Activated T-cell treated with anti-CD3 and anti-CD28 coated beads for 48 hours (primary cell): ENCODE measurements at places on chromosomes 11 and 22.

DNA sequence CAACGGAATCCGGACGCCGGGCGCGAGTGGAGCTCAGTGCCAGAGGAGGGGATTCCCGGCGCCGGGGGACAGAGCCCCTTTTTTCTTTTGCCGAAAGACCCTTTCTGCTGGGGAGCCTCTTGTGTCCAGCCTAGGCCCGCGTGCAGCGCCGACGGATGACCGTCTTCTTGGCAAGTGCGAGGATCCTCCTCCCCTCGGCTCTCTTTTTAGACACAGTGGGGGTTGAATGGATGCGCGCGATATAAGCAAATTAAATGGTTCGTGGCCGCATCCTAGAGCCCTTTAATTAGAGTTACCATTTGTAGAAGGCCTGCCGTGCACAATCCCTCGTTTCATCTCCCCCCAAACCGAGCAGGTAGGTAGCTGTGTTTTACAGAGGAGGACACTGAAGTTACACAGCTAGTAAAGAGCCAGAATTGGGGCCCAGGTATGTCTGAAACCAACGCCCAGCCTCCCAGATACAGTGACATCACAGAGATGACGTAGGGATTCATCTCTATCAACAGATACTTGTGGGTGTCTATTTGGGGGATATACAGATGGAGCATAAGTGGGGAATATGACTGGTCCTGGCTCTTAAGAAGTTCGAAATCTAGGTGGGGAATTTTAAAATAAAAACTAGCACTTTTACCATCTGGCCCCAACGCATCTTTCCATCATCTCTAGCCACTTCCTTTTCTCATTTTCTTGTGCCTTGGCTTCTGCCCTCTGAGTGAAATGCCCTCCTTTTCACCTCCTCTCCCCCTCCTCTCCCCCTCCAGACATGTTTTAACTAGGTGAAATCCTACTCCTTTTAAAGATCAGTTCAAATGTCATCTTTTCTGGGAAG is 875 bp downstream of the TCP11L1 start:
- DNase-seq = peak; percentile 31

DNA sequence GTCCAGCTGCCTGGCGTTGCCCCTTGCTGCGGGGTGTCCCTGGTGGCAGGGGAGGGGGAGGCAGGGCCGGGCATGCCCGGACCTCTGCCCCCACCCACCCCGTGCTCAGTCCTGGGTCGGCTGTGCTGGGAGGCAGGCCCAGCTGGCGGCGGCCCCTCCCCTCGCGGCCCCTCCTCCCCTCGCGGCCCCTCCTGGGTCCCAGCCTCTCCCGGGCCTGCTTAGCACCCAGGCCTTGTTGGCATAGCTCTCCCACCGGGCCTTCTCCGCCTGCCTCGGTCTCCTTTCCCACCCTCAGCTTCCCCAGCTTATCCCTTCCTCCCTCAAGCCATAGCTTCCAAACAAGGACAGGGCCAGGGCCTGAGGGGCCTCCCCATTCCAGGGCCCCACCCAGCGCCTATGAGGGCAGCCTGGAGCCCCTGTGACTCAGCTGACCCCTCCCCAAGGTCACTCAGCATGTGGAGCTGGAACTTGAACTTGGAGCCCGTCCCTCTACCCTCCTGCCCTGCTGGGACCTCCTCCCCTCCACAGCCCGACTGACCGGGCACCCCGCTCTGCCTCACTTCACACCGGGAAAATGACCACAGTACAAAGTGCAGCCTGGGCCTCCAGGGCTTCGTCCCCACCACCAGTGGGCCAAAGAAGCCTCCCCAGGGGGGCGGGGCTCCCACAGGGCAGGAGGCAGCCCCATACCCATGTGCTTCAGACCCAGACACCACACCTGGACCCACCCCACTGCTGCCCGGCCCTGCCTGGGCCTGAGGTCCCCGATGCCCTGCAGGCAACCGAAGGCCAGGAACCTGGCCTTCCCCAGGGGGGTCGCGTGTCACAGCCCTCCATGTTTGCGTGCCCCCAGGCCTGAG is 1.2 kb downstream of the EPS8L2 start:
- no peak for DNase-seq

DNA sequence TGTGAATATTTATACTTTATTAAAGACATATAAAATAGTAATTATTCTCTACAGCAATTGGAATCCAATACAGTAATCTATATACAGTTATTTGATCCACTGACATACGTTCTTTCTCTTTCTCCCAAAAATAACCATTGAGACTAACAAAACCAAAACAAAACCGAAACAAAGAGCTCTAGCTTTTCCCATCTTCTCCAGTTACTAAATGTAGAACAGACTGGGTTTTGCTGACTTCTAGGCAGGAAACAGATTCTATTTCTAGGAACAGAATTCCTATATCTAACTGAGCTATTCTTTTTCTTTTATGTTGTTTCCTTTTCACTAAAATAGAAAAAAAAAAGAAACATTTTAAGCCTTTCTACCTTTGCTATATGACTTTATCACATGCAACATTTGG is 80.1 kb downstream of the PACS1 start:
- no peak for DNase-seq

DNA sequence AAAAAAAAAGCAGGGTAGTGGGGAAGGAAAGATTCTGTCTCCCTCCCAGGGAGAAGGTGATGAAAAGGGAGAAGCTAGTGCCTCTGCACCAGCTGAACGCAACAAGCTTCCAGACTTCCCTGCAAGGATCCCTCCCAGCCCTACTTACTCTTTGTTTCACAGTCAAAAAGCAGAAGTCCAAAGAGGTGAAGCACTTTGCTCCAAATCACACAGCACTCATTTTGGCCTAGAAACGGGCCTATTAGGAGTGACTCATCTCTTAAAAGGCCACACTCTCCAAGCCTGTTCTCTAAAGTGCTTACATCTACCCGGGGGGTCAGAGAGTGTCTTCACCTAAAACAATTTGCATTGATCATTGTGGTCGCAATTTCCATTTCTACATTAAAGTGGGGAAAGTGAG is 17.7 kb upstream of the GRK3 start:
- no peak for DNase-seq
